A549 (cell line): ENCODE measurements at places on chromosomes 3 and 15.
A peak's percentile ranks its signal among the peaks of the same experiment; 100 is the strongest.

- peak; percentile 83 for DNase-seq
Measured at GRCh38 chr3:185942907-185943759, 5.3 kb upstream of the TRA2B start.

- DNase-seq = no peak
Measured at GRCh38 chr15:75929799-75930565, 26.3 kb downstream of the FBXO22 start.

- no peak for DNase-seq
Measured at GRCh38 chr15:38721568-38721945, 156.9 kb upstream of the RASGRP1 start.

GRCh38 chr3:192899540-192899982 is 18.1 kb downstream of the MB21D2 start:
- DNase-seq = no peak

- no peak for DNase-seq
Measured at GRCh38 chr3:34727700-34728099, 911.6 kb upstream of the ARPP21 start.

- no peak for DNase-seq
Measured at GRCh38 chr15:99954361-99955180, 221.3 kb upstream of the LYSMD4 start.

- DNase-seq = no peak
Measured at GRCh38 chr3:43214616-43215015, 71.7 kb upstream of the SNRK start.

DNA sequence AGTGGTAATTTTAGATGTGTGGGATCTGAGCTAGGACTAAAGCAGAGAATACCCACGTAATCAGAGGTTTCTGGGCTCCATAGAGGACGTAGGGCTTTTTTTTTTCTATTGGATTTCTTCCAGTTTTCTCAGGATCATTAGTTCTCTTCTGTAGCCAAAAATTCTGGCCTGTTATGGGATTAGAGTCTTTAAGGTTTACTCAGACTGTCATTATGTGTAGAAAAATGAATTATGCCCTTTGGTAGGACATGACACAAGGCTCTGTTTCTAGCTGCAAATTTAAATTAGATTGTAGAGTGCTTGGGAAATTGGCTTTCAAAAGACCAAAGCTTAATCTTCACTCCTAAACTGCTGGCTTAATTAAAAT is 1.9 kb downstream of the SETD5 start:
- no peak for DNase-seq

- DNase-seq = no peak
Measured at GRCh38 chr15:35669432-35670045, 123.6 kb upstream of the DPH6 start.
